ENCODE measurements at places on chromosomes 4 and X. TPM values are rescaled to one million over a fixed set of nuclear protein-coding genes. Genes with fewer than 3 reads are reported as not detected.

The NDST4 gene
- total RNA-seq, result 0.66 TPM

The SPANXA2 gene
- total RNA-seq, result not detected

The ETDB gene
- not detected for total RNA-seq

The EXOC1L gene
- not detected for total RNA-seq

The DIPK2B gene
- 130 TPM for total RNA-seq

The ARHGAP36 gene
- not detected for total RNA-seq
